ENCODE measurements at places on chromosomes 6 and 20.
A peak's percentile ranks its signal among the peaks of the same experiment; 100 is the strongest.

GRCh38 chr6:7204726-7205125 lies 97.0 kb downstream of the RREB1 start:
- no peak for DNase-seq

GRCh38 chr6:113077794-113078193 lies 730.7 kb downstream of the RFPL4B start:
- no peak for DNase-seq

DNA sequence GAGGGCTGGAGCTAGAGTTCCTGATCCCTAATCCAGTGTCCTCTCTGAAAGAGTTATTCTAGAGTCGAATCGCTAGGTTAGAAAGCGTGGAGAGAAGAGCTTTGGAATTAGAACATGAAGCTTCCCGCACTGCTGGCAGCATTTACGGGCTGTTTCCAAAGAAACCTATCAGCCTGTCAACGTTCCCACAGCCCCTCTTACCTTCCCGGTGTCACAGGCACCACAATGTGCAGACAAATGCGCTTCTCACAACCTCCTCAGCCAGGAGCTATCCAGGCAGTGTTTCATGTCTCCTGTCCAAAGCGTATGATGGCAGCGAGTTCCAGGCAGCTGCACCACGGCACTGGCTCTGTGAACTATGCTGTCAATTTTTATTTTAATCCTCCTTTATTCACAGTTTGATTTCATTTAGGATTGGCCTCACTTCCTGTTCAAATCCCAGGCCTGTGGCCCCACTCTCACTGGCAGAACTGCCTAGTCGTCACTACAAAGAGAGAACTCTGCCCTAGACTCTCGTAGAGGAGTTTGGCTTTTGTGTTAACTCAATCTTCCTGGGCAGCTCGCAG lies 322.8 kb upstream of the SOX4 start:
- peak; percentile 51 for DNase-seq

- no peak for DNase-seq
Observed at GRCh38 chr6:38316099-38316868, 323.4 kb downstream of the BTBD9 start.

GRCh38 chr6:45667300-45667699 lies 289.6 kb upstream of the SUPT3H start:
- DNase-seq = peak; percentile 45

DNA sequence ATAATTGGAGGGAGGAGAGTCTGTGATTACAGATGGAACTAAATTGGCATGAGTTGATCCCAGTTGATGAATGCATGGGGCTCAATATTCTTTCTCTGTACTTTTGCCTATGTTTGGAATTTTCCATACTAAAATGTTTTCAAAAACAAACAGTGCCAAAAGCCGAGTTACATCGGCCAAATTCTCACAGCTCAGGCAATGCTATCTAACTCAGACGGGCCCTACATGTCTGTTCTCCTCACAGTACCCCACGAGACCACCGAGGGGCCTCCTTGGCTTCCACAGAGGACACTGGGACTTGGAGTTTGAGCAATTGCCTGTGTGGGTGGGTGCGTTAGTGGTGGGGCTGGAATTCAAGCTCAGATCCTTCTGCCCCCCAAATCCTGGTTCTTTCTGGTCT lies 413.2 kb downstream of the CDH26 start:
- no peak for DNase-seq

DNA sequence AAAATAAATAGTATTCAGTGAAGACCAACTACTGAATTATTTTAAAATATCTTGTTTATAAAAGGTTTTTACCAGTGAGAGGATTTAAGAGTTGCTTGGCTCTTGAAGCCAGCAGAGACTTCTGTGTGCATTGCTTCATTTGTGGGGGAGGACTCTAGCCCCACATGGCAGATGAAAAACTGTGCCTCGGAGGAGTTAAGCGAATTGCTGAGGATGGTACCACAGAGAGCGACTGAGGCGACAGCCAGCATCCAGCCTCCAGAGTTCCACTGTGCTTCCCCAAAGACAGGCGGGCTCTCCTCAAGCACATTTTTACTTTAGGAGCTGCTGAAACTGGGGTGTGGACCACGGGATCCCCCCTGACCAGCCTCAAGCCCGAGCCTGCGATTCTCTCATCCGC lies 80.7 kb downstream of the THBS2 start:
- DNase-seq = peak; percentile 40

DNA sequence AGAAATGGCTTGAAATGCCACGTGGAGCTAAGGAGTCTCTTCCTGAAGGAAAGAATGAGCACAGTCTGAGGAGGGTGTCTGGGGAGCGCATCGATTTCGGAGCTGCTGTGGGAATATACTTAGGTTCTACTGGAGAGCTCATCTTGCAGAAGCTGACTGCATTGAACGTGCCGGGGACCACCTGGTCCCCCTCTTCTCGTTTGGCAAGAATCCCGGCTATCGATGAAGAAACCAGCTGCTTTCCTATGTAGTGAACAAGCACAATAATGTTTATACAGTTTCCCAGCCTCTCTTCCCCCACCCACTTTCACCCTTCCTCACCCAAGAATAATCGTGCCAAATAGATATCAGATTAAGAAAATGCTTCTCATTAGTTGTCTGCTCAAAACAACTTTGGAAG lies 242.5 kb downstream of the PACRG start:
- DNase-seq = no peak

DNA sequence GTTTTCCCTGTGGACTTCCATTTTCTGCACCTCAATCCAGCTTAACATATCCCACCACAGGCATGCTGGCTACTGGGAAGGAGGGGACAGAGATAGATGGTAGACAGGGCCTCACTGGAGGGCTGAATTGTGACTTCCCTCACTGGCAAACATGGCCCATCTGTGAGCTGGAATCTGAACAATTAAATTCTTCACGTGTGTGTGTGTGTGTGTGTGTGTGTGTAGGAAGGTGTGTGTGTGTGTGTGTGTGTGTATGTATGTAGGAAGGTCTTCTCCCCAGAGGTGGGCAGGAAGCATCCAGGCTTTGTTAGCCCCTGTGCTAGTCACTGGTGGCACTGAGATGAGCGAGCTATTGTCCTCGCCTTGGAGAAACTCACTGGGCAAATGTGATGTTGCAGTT lies 5.4 kb upstream of the TOX2 start:
- no peak for DNase-seq

- DNase-seq = no peak
Observed at GRCh38 chr20:51082988-51083387, 60.1 kb upstream of the KCNG1 start.

DNA sequence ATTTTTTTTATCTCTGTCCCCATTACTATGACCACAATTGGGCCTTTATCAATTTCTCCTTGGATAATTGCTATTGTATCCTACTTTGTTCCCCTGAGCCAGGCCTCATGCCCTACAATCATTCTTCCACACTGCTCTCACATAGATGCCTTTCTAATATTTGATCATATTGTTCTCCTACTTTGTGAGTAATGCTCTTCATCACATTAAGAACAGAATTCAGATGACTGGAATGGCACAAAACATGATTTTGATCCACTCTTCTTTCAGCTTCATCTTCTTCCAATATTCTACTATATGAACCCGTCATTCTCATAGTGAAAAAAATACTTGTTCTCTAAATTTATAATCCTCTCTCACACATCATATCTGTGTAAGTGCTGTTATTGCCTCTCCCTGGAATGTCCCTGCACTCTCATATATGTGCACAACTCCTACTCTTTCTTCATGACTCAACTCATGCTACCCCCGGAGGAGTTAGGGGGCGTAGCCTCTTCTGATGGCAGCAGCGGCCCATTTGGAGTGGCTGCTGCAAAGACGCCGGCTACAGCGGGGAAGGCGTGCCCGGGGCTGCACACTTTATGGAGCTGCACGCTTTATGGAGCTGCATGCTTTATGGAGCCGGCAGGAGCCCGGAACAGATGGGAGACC lies 25.3 kb upstream of the HACE1 start:
- DNase-seq = no peak

GRCh38 chr6:34553750-34554149 lies 2.4 kb downstream of the SPDEF start:
- DNase-seq = no peak

DNA sequence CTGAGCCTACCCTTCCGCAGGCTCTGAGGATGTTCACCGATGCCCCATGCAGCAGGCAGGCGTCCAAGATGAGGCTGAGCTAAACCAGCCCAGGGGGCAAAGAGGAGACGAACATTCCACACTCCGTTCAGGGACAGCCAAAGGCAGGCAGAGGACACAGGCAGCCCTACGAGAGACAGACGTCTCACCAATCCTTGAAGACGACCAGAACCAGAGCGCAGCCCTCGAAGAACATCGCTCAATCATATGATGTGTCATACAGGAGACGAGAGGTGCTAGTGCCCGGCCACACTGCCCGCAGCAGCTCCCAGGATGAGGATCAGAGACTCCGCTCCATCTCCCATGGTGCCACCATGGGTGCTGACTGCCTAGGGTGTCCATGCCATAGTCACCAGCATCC lies 35.6 kb upstream of the TMEM181 start:
- no peak for DNase-seq

DNA sequence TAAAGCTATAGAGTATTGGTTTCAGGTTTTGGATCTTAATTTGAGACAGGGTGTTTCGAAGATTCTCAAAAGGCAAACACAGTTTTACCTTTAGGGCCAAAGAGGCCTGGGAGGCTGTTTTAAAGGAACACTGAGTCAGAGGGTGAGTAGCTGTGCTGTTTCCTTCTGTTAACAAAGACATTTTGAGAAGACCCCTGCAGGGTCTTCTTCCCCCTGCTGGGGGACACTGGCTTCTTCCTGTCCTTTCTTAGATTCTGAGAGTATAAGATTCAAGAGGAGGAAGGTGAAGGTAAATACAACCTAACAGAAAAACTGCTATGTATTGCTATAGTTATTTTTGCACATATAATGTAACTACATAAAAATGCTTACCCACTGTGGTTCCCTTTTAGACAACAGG lies 19.0 kb downstream of the HS3ST5 start:
- no peak for DNase-seq

DNA sequence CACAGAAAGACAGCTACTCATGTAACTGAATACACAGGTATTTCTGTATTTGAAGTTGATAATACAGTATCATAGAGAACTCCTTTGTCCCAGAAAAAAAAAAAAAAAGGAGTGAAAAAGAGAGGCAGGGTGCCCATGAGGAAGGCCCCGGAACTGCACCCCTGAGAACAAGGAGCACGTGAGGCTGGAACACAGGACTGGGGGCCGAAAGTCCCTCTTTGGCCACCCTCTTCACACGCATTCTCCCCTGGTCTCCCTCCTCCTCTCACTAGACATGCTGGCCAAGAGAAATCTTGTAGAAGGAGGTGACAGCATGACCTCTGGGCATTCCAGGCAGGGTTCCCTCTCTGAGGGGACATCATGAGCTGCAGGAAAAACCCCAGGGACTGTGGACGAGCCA lies 62.7 kb upstream of the TRAF3IP2 start:
- no peak for DNase-seq

Data from right forelimb (tissue), 1 donor.